NCI-H460 (cell line): ENCODE measurements at places on chromosomes 7 and 10.

DNA sequence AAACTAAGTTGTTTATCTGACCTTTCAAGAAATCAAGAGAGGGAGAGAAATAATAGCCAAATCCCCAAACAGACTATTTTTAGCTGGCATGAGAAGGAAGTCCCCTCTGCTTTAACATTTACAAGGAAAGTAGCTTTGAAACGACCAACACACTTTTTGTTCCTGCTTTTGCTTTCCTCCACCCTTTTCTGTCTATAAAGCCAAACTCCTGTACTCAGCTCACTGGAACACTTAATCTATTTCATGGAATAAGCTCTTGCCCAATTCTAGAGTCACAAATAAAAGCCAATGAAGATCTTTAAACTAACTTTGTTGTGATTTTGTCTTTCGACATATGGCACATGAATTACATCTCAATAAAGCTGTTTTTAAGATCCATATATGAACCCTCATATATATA is 86.8 kb upstream of the CCDC71L start:
- no peak for DNase-seq

DNA sequence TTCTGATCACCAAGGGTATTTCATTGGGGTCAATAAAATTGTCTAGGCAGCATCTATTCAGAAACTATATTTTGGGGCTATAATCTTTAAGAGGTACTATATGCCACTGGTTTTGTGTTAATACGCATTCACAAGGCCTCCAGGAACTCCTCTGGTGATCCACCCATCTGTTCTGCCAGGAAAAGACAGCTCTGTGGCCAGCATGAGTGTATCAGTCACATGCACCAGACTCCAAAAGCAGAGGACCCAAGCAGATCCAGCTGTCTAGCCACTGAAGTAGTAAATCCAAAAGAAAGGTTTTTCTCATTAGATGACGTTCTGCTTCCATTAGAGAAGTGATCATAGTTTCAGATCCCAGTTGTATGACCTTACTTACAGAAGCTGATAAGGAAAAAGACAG is 199.6 kb upstream of the CELF2 start:
- no peak for DNase-seq

- no peak for DNase-seq
These were observed 33.5 kb downstream of the FGFBP3 start for GRCh38 chr10:91875779-91876178.

DNA sequence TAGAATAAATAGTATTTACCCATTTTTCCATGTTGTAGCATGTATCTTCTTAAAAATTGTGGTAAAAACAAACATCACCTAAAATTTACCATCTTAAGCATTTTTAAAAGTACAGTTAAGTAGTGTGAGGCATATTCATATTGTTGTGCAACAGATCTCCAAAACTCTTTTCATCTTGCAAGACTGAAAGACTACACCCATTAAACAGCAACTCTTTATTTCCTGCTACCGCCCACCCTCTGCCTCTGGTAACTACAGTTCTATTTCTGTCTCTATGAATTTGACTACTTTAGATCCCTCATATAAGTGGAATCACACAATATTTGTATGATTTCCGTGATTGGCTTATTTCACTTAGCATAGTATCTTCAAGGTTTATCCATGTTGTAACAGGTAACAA is 40.0 kb upstream of the AGBL3 start:
- DNase-seq = no peak

GRCh38 chr7:5222841-5223411 is 32.9 kb downstream of the WIPI2 start:
- DNase-seq = no peak

- no peak for DNase-seq
These were observed 459 bp downstream of the CYCS start for GRCh38 chr7:25124465-25125136.

- no peak for DNase-seq
These were observed 441.9 kb downstream of the PARD3 start for GRCh38 chr10:34373211-34373610.

DNA sequence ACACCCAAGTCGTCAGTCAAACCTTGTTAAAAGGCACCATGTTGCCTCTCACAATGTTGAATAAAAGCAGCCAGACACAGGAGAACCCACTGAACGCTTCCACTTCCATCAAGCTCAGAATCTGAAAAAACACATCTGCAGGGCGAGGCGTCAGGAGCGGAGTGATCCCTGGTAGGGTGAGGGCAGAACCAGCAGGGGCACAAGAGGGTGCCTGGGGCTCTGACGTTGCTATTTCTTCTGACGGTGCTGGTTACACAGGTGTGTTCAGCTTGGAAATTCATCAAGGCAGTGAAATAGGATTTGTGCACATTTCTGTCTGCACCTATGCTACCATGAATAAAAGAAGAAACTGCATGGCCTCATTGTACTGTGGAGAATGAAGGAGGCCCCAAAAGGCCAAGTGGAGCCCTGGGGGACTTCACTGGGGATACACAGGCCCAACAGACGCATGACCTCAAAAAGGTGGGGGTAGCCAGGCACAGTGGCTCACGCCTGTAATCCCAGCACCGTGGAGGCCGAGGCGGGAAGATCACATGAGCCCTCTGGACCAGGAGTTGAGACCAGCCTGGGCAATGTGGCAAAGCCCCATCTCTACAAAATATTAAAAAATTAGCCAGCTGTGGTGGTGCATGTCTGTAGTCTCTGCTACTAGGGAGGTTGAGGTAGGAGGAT is 19.2 kb upstream of the NCAPG2 start:
- DNase-seq = no peak

DNA sequence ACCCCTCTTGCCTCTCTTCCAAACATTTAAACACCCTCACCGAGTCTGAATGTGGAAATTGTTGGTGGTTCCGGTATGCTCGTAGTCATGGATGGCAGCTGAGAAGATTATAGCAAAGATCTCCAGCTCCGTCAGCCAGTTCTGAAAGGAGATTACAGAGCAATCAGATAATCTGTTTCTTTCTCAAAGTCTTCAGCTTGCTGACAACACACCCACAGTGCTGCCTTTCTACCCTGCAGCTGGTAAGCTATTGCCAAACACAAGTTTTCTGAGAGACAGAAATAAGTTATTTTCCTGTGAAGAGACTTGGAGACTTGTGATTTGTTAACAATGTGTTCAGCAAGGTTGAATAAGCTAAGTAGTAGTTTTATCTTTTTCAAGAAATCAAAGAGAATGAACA is 163.6 kb downstream of the PPP1R17 start:
- peak; percentile 30 for DNase-seq

- no peak for DNase-seq
These were observed 8.8 kb downstream of the SLC4A2 start for GRCh38 chr7:151068069-151068773.

DNA sequence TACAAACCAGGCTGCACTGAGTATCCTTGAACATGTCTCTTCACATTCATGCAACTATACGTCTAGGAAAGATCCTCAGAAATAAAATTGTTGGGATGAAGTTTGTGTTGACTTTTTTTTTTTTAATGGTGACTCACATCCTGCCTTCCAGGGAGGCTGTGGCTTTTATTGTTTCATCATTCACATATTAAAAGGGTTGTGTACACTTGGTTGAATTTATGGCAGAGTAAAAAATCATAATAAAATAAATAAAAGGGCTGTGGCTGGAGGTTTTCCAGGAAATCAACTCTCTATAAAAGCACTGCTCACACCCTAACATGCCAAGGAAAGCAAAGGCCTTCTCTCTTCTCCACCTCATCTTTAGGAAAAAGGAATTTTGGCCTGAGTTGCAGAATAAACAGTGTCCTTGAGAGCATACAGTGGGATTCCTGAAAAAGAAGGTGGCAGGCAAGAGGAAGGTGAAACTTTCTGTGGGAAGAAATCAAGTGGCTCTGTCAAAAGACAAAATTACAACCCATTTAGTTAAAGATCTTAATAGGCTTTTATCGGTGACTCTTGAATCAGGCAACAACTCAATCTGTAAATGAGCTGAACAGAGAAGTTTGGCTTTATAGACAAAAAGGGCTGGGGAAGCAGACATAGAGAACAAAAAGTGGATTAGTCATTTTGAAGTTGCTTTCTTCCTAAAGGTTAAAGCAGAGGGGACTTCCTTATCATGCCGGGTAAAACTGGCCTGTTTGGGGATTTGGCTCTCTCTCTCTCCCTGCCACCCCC is 41.6 kb upstream of the FHIP2A start:
- DNase-seq = peak; percentile 77

DNA sequence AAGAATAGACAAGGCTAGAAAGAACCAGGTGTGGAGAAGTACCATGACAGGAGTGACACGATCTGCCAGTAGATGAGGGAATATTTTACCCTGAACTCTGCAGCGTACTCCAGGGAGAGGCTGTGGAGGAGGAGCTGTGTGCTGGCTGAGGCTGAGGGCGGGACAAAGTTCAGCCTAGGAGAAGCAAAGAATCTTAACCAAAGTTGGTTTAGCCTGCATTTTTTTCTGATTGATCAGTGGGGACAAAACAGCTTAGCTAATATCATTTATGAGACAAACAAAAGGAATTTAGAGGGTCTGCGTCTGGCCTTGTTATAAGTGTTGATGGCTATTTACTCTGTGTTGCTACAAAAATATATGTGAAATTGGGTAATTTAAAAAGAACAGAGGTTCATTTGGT is 5.2 kb upstream of the NPSR1 start:
- no peak for DNase-seq

- DNase-seq = no peak
These were observed 113.1 kb downstream of the TCERG1L start for GRCh38 chr10:131198401-131198800.

DNA sequence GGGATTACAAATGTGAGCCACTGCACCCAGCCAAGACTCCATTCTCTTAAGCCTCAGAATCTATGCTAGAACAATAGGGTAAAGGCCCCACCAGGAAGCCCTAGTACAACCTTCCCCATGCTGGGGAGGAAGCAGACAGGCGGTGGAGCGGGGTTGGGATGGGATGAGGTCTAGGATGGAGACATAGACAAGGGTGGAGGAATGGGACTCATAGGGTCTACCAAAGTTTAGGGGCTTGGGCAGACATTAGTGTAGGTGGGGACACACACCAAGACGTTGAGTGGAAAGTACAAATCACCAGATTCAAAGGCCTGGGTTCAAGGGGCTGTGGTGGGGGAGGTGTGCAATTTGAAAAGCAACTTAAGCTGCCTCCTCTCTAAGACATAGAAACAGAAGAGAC is 19.3 kb downstream of the PRSS2 start:
- DNase-seq = no peak

GRCh38 chr7:87806150-87806549 is 70.0 kb downstream of the SLC25A40 start:
- no peak for DNase-seq

DNA sequence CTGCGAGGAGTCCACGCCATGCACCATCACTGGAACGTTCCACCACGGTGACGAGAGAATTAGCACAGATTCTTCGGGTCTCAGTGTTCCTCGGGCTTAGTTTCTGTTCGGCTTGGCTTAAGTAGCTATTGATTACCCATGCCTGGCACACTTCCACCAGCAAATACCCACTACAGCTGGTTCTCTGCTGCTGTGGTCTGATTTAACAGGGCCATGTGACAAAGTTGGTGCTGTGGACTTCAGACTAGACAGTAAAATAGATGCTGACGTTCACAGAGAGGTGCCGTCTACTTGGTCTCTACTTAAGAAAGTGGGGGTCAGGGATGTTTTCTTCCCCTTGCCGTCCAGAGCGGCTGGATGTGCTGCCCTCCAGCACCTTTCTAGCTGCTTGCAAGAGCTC is 11.6 kb downstream of the GNA12 start:
- no peak for DNase-seq

- no peak for DNase-seq
These were observed 130.1 kb downstream of the COBL start for GRCh38 chr7:51186531-51186930.

DNA sequence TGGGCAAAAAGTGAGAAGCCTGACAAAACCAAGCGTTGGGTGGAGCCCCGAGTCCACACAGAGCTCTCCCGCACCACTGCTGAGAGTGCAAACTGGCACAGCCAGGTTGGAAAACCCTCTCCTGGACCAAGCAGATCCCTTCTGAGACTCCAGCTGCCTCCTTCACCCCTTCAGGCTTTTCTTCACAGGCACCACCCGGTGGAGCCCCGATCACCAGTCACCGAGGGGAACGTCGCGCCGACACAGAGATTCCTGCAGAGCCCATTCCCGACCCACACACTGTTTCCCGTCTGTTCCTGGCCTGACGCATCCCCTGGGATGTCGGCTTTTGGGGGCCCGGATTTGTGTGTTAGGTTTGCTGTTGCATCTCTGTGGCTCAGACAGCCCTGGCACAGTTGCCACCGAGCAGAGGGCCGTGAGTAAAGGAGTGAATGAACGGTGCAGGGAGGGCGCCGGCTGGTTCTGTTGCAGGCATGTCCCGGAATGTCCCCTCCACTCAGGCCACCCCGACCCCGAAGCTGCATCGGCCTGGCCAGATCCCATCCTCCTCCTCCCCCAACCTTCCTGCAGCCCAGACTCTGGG is 51.0 kb upstream of the INPP5A start:
- DNase-seq = no peak

- DNase-seq = no peak
These were observed 57.0 kb downstream of the LRRN3 start for GRCh38 chr7:111147708-111148533.

- no peak for DNase-seq
These were observed 114.2 kb upstream of the GPR22 start for GRCh38 chr7:107355616-107356015.

DNA sequence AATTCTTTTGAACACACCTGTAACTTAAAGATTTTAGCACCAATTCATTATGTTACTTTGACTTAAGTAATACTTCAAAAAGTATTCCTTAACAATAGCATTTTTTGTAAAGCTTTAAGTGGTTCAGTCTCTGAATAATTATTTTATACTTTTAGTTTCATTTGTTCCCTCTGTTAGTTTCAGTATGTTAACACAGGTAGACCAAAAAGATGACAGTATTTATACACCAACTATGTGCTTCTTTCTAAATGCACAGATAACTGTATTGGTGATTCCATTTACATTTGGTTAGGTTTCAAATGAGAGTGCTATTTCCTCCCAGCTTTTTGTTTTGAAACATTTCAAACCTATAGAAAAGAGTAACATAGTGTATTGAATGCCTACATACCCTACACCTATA is 14.0 kb downstream of the RALA start:
- no peak for DNase-seq

GRCh38 chr10:17229967-17230682 is 2.1 kb downstream of the VIM start:
- DNase-seq = peak; percentile 74

DNA sequence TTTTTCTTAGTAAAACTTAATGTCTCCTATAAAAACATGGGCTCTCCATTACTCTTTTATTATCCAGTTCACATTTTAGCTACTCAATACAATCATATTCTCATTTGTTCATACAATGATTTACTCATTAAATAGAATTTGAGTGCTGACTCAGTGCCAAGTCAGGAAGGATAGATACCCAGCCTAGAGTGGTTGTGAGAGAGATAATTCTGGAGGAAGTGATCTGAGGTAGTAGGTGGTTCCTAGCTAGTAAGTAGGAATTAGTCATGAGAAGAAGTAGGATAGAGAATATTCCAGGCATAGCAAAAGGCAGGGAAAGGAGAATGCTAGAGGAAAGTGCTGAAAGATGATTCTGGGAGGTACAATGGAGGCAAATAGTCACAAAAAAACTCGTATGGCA is 133.5 kb upstream of the MBL2 start:
- DNase-seq = no peak

- DNase-seq = no peak
These were observed 279.2 kb downstream of the PRPF18 start for GRCh38 chr10:13865758-13866491.
